PC-3 (cell line): ENCODE measurements at places on chromosomes 3 and 15. TPM values are rescaled to one million over a fixed set of nuclear protein-coding genes. Genes with fewer than 3 reads are reported as not detected.

GRCh38 chr15:96031426-96032110 is 298.9 kb upstream of the NR2F2 start:
- DNase-seq = no peak

GRCh38 chr3:182793663-182794454 is 555 bp downstream of the ATP11B start:
- DNase-seq = peak; percentile 42

DNA sequence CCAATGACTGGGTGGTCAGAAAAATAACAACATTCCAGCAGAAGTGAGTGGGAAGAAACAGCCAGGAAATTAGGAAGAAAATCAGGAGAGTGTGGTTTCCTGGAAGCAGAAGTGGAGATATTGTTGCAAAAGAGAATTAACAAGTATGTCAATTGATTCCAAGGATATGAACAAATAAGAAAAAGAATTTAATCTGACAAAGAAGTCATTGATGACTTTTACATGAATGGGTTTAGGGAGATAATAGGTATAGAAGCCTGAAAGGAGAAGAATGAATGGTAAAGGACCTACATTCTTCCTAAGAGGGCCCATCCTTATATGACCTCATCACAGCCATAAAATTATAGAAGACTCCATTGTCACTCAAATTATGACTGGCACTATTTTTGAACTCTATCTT is 1440.1 kb downstream of the OTOL1 start:
- no peak for DNase-seq

The HGD gene
- 0.11 and 1.4 TPM in 2 replicates for total RNA-seq

DNA sequence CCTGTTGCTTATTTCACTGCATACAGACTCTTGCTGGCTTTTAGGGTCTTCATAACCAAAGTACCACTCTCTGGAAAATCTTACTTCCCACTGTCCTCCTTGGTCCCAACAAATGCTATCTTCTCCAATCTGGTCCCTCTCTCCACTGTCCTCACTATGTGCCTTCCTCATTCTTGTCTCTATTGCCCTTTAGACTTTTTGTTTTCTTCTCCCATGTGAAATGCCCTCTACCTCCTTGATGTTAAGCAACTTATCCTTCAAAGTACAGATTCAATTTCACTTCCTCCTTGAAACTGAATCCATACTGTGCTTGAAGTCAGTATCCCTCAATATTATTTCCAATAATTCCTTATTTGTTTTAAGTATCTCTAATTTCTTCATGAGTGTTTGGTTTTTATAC is 60.8 kb downstream of the CGGBP1 start:
- no peak for DNase-seq

GRCh38 chr3:127306361-127307111 is 18.7 kb upstream of the PRR20G start:
- DNase-seq = no peak

DNA sequence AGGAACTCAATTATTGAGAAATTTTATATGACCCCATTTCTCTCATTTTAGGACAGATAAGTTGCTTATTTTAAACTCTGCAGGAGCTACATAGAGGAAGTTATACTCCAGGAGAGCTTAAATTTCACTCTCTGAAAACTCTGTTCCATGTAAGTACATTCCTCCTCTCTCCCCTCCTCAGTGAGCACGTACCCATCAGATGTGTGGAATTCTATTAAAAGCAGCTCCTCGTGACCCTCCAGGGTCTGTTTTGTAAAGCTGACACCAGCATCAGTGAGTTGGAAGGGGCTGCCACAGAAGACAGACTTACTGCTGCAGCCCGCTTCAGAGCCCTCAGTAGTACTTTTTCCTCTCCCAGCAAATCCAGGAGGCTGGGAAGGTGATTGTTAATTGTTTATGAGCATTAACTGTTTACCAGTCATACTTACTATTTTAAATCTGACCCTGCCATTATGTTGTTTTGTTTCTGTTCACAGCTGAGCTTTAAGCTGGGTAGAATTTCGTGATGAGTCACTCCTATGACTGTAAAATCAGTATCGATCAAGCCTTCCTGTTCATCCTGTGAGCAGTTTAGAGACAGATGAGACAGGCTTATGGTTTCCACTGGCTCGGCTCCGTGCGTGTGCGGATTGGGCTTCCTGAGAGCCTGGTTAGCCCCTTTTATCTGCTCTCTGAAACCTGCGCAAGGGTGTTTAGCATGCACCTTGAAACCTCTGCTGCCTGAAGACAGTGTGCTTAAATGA is 20.4 kb downstream of the IGF1R start:
- peak; percentile 48 for DNase-seq

DNA sequence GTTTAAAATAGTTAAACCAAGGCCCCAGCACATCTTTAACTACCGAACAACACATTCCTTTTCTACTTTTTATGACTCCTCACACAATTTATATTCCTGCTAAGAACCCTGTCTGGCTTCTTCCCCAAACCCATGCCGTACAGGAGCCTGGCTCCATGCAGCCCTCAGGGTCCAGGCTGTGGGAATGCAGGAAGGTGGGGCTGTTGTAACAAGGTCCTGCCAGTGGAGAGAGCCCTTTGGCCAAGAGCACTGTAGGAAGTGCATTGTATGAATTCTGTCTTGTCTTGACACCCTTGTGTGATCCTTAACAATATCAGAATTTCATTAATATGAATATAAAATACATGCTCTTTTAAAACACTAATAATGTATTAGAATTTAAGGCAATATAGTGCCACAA is 563.8 kb downstream of the TBL1XR1 start:
- peak; percentile 11 for DNase-seq

GRCh38 chr15:68830141-68830785 is 9.6 kb upstream of the ANP32A start:
- no peak for DNase-seq

The LMOD3 gene
- not detected in 2 replicates for total RNA-seq

DNA sequence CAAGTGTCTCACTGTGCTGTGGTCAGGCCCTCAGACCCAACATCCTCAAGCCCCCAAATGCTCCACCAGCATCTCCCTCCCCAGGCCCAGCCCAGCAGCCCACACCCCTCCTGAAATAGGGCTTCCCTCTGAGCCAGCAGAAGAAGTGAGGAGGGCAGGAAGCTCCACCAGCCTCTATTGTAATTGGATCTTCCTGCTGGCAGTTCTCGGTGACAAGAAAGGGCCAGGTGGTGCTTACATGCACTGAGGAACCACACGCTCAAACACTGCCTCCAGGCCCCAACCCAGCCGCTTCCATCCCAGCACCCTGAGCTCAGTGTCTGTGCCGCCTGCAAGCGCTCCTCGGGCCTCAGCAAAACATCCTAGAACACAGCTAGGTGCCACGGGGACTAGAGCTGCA is 96.7 kb downstream of the ATP10A start:
- no peak for DNase-seq

- peak; percentile 60 for DNase-seq
Measured at GRCh38 chr15:45393851-45394250, 15.5 kb upstream of the GATM start.

DNA sequence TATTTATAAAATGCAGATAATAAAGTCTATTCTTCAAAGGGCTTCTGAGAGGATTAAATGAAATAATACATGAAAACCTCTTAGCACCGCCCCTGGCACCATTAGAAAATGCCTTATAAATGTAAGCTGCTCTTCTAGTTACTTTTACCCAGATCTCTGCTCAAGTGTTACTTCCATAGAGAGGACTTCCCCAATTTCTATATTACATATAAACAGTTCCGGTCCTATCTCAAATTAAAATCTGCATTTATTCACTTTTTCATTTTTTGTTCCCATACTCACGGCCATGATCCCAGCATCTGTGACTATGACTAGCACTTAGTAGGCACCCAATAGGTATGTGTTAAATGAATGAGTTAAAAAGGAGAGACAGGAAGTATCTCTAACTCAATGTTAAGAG is 890.9 kb upstream of the CFAP20DC start:
- DNase-seq = no peak

GRCh38 chr3:159887911-159888310 is 100.7 kb upstream of the IL12A start:
- DNase-seq = no peak

DNA sequence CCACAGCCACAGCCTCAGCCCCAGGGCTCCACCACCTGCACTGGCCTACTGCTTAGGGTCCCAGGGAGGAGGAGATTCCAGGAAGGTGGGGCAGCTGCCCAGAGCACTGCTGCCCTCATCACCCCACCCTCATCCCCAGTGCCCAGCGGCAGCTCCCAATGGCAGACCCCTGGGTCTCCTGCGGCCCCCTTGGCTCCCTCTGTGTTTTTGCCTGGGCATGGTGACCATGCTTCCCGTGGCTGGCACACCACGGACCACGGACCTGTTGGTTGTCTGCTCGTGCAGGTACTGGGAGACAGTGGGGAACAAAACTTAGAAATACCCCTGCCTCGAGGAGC is 2.7 kb downstream of the CHST13 start:
- no peak for DNase-seq

DNA sequence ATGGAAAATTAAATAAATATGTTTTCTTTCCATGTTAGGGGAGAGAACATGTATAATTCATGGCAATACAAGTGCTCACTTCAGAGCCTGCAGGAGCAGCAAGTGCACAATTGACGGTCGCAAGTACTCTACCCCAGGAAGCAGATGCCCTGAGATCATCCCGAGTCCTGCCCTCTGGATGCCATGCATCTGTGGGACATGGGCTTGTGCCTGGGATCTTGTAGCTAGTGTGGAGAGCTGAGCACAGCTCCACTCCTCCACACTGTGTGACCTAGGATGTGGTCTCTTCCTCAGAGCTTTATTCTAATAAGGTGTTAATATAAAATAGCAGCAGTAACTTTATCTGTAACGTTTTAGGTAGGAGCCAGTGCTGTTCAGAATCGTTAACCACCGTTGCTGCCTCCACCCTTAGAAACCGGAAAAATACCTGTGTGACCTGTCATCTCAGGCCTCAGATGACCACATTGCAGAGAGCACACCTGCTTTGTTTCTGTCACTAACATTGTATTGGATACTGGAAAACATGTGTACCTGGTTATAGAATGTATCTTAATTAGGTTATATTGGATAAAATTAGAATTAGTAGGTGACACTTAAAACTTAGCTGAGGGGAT is 105.0 kb upstream of the GOLGA6L6 start:
- DNase-seq = no peak

The MAGEL2 gene
- not detected in 2 replicates for total RNA-seq

The FYTTD1 gene
- total RNA-seq = 54.6 and 85.4 TPM in 2 replicates
